Tibial nerve (tissue), 4 donors: ENCODE measurements at places on chromosomes 5 and 9. TPM values are rescaled to one million over a fixed set of nuclear protein-coding genes. Genes with fewer than 3 reads are reported as not detected.

VLDLR gene
- total RNA-seq: 11.4 TPM

RMND5B gene
- total RNA-seq: 58.8 TPM

- no peak for DNase-seq
- H3K4me3 ChIP-seq: no peak overlapping the region
- H3K27me3 ChIP-seq: no peaks in the 10 kb centered on the region
- H3K27ac ChIP-seq: no peak overlapping the region
Measured at GRCh38 chr5:10733426-10733825, 27.6 kb downstream of the DAP start.

IL3 gene
- total RNA-seq: not detected

- no peaks in the 10 kb centered on the region for H3K4me1 ChIP-seq
- H3K36me3 ChIP-seq: no peaks in the 10 kb centered on the region
- H3K4me3 ChIP-seq: no peak overlapping the region
Measured at GRCh38 chr5:130885691-130886090, 279.4 kb downstream of the HINT1 start.

DNA sequence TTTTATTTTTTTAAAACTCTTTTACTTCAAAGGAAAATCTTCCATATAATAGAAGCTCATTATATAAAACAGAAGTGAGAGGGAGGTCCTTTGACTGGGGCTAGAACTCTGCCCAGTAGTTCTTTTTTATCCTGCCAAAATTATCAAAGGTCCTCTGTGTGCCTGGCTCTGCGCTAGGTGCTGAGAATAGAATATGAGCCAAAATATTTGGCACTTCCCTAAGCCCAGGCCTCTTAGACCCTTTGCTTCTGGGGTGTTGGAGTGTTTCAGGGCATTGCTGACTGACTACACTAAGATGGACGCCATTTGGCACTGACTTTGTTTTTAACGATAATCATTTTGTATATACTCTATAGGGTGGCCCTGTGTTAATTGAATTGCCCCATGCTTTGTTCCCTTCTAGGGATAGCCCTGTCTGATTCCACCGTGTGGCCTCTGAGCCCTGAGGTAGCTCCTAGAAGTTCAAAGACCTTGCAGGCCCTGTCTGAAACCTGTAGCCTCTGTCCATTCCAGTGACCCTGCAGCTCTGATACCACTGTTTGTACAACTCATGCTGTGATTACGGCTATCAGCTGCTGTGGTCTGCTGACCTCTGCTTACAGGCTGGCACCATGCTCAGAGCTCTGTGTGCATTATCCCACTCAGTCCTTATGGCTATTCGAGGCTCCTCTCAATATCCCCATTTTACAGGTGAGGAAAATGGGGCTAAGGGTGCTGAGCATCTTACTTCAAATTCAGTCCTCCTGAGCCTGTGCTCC is 84.3 kb upstream of the SHB start:
- H3K4me3 ChIP-seq: no peak overlapping the region
- no peak overlapping the region for H3K27ac ChIP-seq
- no peaks in the 10 kb centered on the region for H3K36me3 ChIP-seq

DNA sequence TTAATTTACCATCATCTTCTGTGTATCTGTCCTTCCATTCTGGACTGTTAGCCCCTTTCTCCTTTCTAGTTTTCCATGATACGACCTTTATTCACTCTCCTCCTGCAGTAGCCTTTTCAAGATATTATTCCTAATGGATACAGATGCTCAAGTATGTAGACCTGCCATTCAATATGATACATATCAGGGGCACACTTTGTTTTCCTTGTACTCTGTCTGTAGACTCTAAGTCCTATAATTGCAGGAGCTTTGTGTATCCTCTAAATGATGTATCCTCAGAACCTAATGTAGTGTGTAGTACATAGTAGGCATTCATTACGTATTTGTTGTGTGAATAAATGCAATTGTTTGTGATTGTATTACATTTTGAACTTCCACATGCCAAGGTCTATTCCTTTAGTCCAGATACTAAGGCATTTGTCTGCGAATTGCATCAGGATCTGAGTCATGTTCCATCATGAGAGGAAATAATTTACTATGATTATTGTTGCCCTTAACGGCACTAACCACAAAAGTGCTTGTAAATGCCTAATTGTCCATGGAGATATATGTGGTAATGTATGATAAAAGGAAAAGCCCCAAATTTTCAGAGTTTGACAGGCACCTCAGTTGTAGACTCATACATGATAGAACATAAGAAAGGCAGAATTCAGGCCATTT is 57.1 kb upstream of the IZUMO3 start:
- no peaks in the 10 kb centered on the region for H3K27me3 ChIP-seq
- no peaks in the 10 kb centered on the region for H3K4me1 ChIP-seq
- DNase-seq: no peak
- no peak overlapping the region for H3K27ac ChIP-seq
- no peaks in the 10 kb centered on the region for H3K36me3 ChIP-seq
- H3K4me3 ChIP-seq: no peak overlapping the region

SLC46A2 gene
- 0.21 TPM for total RNA-seq

GRCh38 chr5:39062530-39062929 is 11.7 kb downstream of the RICTOR start:
- H3K27ac ChIP-seq: no peak overlapping the region
- H3K36me3 ChIP-seq: no peaks in the 10 kb centered on the region
- H3K4me3 ChIP-seq: no peak overlapping the region
- H3K27me3 ChIP-seq: no peaks in the 10 kb centered on the region
- H3K4me1 ChIP-seq: peaks cover 24% of the 10 kb centered on the region
- DNase-seq: no peak

TSSK1B gene
- 0.90 TPM for total RNA-seq

GRCh38 chr9:14313378-14313940 is 482 bp downstream of the NFIB start:
- no peaks in the 10 kb centered on the region for H3K27me3 ChIP-seq
- H3K27ac ChIP-seq: peak overlapping the region; percentile 98
- no peak for DNase-seq
- no peaks in the 10 kb centered on the region for H3K36me3 ChIP-seq
- H3K4me1 ChIP-seq: peaks cover 9% of the 10 kb centered on the region

DNA sequence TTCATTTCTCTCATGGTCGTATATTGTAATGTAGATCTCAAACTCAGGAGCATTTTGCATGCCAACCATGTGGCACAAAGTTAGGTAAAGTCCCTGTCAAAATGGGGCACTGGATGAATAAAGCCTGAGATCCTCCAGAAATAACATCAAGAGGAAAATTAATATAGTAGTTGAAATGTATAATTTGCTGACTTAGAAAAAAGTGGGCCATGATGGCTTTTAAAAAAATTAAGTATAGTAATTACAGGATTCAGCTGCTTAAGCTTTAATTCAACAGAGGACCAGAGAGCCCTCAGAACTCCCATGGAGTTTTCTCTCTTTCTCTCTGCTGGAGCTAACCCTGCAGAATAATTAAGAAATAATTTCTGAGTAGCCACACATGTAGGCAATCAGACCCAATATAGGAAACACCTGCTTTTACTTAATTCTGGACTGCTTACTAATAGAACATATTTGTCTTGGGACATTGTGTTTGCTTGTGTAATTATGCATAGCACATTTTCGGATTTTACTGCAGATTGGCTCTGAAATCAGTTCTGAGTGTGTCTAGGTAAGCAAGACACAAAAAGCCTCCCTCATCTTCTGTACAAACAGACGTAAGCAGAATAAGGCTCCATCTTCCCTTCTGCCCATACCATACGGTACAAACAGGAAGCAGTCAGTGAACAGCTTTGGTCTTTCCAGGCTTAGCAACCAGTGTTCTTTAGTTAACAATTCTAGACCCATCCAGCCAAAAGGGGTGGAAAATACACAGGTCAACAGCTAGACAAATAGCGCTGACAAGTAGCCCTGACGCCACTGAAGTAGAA is 26.5 kb upstream of the PCSK1 start:
- no peak overlapping the region for H3K4me3 ChIP-seq
- no peaks in the 10 kb centered on the region for H3K27me3 ChIP-seq
- H3K36me3 ChIP-seq: no peaks in the 10 kb centered on the region
- no peaks in the 10 kb centered on the region for H3K4me1 ChIP-seq
- DNase-seq: no peak

CNTFR gene
- total RNA-seq: 40.9 TPM

DNA sequence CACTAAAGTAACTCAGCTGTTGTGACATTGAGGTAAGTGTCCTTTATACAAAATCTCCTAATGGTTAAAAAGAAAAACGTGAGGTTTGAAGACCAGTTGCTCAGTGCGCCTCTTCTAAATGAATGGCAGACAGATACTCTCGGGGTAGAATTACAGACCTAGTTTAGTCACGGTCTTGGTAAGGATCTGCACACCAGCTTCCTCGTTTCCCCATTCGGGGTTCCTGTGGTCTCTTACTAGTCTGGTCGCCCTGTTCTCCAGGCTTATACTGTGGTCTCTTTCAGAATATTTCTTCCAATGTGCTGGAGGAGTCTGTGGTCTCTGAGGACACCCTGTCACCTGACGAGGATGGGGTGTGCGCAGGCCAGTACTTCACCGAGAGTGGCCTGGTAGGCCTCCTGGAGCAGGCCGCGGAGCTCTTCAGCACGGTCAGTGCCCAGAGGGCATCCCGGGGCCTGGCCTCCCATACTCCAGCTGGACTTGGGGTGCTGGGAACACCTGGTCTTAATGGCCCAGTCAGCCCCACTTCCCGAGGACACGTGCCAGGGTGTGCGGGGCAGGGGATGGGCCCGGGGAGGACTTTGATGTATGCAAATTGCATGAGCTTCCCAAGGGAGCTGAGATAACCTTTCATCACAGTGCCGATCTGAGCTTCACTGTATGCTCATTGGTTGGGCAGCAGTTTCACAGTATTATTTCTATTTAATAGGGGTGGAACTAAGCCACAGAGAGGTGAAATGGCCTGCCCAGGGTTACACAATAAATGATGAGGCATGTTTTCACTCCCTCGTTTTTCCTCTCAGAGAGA is 224.5 kb downstream of the DOCK8 start:
- H3K4me1 ChIP-seq: peaks cover 26% of the 10 kb centered on the region
- H3K4me3 ChIP-seq: no peak overlapping the region
- no peaks in the 10 kb centered on the region for H3K27me3 ChIP-seq

IRX2 gene
- total RNA-seq: not detected

DNA sequence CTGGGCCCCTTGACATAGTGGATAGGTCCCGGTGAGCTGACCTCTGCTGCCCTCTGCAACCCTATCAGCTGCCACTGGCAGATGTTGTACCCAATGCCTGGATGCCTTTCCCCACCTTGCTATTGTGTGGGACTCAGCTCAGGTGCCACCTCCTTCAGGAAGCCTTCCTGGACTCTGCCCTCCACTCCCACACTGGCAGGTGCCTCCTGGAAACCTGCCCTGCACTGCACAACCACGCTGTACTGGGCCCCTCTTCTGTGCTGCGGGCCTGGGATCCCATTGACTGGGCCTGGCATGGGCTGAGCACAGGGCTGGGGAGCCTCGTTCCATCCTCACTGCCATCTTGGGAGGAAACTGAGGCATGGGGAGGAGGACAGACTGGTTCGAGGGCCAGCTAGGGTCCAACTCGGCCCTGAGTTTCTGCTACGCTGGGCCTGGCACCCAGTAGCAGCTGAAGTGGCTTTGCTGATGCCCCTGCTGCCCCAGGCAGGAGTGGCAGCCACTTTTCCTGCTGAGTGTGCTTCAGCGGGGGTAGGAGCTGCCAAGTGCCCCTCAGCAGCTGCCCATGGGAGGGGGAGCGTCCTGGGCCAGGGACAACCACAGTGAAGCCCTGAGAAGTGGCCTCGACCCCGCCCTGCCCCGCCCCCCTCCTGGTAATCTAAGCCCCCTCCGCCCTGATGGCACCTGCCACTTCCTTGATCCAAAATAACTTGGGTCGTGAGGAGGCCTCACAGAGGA is 1.3 kb downstream of the AK1 start:
- H3K36me3 ChIP-seq: peaks cover 22% of the 10 kb centered on the region
- peak overlapping the region; percentile 76 for H3K27ac ChIP-seq
- no peaks in the 10 kb centered on the region for H3K27me3 ChIP-seq
- DNase-seq: no peak
- H3K4me1 ChIP-seq: peaks cover 44% of the 10 kb centered on the region
- H3K4me3 ChIP-seq: no peak overlapping the region

GRCh38 chr9:71472400-71472799 is 295.9 kb downstream of the CEMIP2 start:
- H3K36me3 ChIP-seq: no peaks in the 10 kb centered on the region
- H3K27ac ChIP-seq: no peak overlapping the region
- no peaks in the 10 kb centered on the region for H3K27me3 ChIP-seq
- no peak overlapping the region for H3K4me3 ChIP-seq
- no peak for DNase-seq
- no peaks in the 10 kb centered on the region for H3K4me1 ChIP-seq

GFI1B gene
- not detected for total RNA-seq

- DNase-seq: no peak
- H3K27ac ChIP-seq: no peak overlapping the region
- H3K27me3 ChIP-seq: no peaks in the 10 kb centered on the region
- no peaks in the 10 kb centered on the region for H3K36me3 ChIP-seq
Measured at GRCh38 chr5:87588316-87588715, 175.6 kb upstream of the CCNH start.

FLT4 gene
- total RNA-seq: 34.2 TPM

WDR38 gene
- 0.39 TPM for total RNA-seq

CRHBP gene
- not detected for total RNA-seq
